ENCODE measurements at places on chromosomes 2 and 18. TPM values are rescaled to one million over a fixed set of nuclear protein-coding genes. Genes with fewer than 3 reads are reported as not detected.

GRCh38 chr2:45610281-45611019, 617 bp downstream of the SRBD1 start:
- peak; percentile 45 for DNase-seq

GRCh38 chr18:46322411-46322891, 218.3 kb downstream of the HAUS1 start:
- DNase-seq, result no peak

The GKN2 gene
- total RNA-seq, result not detected

DNA sequence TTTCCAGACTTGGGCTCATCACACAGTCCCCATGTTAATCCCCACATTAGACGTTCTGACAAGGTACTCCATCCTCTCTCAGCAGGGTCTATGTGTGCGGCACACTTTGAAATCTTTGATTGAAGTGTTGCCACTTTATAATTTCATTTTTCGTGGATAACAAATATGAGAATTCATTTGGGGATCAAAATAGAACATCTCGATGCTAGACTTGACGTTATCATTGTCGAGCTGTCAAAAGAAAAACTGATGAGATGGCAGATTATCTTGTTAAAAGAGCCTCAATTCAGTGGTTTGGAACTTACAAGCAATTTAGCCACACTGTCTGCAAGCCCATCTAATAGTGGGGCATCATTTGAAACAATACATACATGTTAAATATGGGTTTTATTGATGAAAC, 91.2 kb upstream of the SULT1C3 start:
- no peak for DNase-seq

DNA sequence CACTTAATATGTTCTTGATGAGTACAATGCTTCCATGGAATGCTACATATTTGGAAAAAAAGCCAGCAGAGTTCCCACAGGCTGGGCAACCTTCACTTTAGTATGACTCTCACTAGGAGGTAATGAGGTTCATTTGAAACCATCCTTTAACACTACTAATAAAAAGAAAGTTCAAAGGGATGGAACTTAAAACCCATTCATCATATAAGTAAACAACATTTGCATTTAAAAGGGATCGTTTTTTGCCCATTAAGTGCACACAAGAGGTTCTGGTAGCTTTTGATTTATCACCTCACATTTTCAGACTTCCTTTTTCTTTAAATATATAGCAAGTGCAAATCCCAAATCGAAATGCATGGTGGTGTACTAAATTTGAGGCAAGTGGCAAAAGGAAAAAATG, 270.8 kb upstream of the DCC start:
- no peak for DNase-seq

DNA sequence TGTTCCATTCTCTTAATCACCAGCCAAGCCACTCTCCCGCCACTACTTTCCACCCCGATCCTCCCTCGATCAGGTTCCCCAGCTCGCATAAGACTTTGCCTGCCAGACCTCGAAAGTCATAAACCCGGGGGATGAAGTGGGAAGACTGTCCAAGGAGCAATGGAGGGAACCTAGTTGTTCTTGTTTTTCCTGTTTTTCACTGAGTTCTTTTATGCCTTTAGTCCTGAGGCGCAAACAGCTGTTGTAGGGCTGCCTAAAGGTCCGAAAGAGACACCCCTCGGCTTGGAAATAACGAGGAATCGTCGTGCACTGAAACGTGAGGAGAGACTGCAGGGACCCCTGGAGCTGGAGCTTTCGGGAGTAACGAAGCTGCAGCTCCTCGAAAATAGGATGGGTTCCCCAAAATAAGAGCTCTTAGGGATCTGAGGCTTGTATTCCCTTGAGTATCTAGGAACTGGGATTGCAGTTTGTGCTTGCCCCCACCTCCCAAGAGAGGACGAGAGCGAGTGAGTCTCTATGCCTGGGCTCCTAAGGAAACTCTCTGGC, 1.7 kb upstream of the HOXD12 start:
- DNase-seq, result no peak

DNA sequence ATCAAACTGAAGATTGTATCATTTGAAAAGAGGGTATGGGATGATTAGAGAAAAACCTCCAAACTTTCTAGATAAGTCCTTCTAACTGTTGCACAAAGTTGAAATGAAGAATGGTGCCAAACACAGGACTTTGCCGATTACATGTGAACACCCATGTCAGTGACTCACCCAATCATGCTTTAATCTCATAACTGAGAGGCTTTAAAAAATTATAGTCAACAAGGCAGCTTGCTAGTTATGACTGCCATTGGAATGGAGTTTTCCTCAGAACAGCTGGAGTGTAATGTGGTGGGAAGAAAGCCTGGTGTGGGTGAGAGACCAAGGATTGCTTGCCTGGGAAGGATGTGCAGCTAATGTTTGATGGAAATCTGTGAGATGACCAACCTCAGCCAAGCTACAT, 98.2 kb upstream of the ALPP start:
- DNase-seq, result no peak

The IWS1 gene
- total RNA-seq, result 49.7 TPM

- DNase-seq, result no peak
Measured at GRCh38 chr2:10839813-10840212, 27.2 kb upstream of the PDIA6 start.

Measured in left cardiac atrium (tissue), 4 donors.